Cardiac muscle cell (in vitro differentiated cells and primary cell): ENCODE measurements at places on chromosomes 11 and 22. TPM values are rescaled to one million over a fixed set of nuclear protein-coding genes. Genes with fewer than 3 reads are reported as not detected.

Gene CHRM1
- 1.3 and 1.4 TPM in 2 replicates for total RNA-seq

Gene HBD
- total RNA-seq = 0.95 TPM in 1 of 2 replicates, not detected in the other

Gene LIPT2
- 26.9 and 43.8 TPM in 2 replicates for total RNA-seq

Gene AIFM3
- 2.0 and 4.8 TPM in 2 replicates for total RNA-seq

Gene HEPHL1
- not detected in 2 replicates for total RNA-seq

Gene CSNK1E
- 198 and 262 TPM in 2 replicates for total RNA-seq

Gene C1QTNF4
- total RNA-seq = 72.9 and 80.9 TPM in 2 replicates

DNA sequence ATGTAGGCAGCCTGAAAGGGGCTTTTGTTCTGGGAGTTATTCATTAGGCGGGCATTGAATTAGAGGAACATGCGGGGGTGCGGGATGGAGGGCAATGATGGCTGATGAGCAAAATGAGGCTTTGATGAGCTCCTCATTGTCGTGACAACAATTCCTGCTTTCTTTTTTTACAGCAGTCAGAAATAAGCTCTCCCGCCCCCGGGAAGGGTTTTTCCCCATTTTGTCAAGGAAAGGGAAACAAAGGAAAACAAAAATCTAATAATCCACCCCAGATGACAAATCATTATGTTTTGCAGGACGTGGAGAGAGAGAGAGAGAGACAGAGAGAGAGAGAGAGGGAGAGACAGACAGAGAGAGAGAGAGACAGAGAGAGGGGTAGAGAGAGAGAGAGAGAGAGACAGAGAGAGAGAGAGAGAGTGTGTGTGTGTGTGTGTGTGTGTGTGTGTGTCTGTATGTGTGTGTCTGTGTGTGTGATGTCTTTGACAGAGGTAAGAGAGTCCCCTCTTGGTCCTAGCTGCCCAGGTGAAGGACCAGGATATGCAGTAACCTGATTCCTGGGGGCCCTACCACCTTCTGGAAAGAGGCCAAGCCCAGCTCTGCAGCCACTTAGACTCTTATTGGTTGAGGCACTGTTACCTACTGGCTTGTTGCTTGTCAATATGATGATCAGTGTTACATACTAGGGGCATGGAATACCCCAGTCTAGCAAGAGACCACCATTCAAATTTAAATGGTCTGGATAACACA lies 46.7 kb upstream of the PARVA start:
- peak; percentile 20 for DNase-seq
- H3K27ac ChIP-seq = no peak overlapping the region
- no peaks in the 10 kb centered on the region for H3K36me3 ChIP-seq

- H3K4me1 ChIP-seq = peaks cover 61% of the 10 kb centered on the region
- H3K4me3 ChIP-seq = peak overlapping the region; percentile 1
- H3K36me3 ChIP-seq = peaks cover 20% of the 10 kb centered on the region
- DNase-seq = peak; percentile 40
Observed at GRCh38 chr11:112016765-112017376, 8.3 kb upstream of the DLAT start.

GRCh38 chr11:111086058-111086457 lies 159.5 kb upstream of the POU2AF2 start:
- no peaks in the 10 kb centered on the region for H3K27me3 ChIP-seq
- H3K36me3 ChIP-seq = no peaks in the 10 kb centered on the region
- no peak overlapping the region for H3K27ac ChIP-seq
- no peak overlapping the region for H3K4me3 ChIP-seq
- DNase-seq = no peak

DNA sequence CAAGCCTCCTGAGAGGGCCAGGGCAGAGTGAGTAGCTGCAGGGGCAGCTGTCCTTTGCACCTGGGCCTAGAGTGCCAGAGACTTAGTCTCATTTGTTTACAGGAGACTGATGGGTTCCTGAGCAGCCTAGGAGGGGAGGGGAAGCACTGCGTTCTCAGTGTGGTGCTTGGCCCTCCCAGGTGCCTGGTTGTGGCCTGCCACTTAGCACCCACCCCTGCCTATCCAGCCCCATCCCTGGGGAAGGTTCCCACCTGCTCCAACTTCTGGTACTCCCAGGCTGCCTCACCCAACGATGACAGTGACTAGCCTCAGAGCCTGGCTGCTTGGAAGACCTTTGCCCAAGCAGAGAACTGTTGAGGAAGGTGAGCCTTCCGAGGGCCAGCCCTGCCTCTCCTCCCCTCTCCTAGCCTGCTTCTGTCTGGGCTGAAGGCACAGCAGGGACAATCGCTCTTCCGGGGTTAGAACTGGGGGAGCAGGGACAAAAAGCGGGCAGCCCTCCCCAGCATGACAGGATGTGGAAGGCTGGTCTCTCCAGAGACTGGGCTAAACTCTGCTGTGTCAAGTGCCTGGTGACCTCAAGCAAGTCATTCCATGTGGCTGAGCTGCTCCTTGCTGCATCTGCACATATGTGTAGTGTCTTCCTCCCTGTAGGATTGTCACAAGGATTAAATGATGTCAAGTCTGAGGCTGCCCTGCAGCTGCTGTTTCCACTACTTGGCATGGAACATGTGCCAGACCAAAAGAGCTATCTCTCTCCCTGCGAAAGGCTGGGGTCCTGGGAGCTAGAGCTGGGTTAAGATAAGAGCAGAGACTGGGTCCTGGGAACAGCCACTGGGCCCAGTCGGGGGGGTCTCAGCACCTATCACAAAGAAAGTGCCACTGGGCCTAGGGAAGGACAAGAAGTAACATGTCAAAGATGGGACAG lies 9.9 kb downstream of the KCNQ1OT1 start:
- H3K4me3 ChIP-seq = no peak overlapping the region
- no peak overlapping the region for H3K27ac ChIP-seq
- no peaks in the 10 kb centered on the region for H3K36me3 ChIP-seq

- no peaks in the 10 kb centered on the region for H3K4me1 ChIP-seq
- no peak for DNase-seq
- no peaks in the 10 kb centered on the region for H3K27me3 ChIP-seq
- H3K36me3 ChIP-seq = no peaks in the 10 kb centered on the region
- H3K4me3 ChIP-seq = no peak overlapping the region
Observed at GRCh38 chr11:2327032-2327431, 25.2 kb downstream of the TSPAN32 start.

- H3K27ac ChIP-seq = no peak overlapping the region
- H3K4me3 ChIP-seq = no peak overlapping the region
- H3K27me3 ChIP-seq = no peaks in the 10 kb centered on the region
Observed at GRCh38 chr11:118845369-118845768, 38.3 kb upstream of the CXCR5 start.

DNA sequence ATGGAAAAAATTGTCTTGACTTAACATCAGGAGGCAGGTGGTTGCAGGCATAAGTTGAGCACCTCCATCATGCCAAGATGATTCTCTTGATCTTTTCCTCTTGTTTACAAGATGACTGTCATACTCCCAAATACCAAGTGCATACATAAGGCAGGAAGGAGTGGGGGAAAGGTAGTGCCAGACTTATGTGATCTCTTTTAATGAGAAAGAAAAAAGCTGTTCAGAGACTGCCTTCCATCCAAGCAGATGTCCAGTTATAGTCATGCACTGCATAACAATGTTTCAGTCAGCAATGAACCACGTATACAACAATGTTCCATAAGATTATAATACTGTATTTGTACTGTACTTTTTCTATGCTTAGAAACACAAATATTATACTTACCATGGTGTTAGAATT lies 135.7 kb downstream of the EHF start:
- no peak overlapping the region for H3K4me3 ChIP-seq
- H3K36me3 ChIP-seq = no peaks in the 10 kb centered on the region
- no peaks in the 10 kb centered on the region for H3K4me1 ChIP-seq
- DNase-seq = no peak
- H3K27me3 ChIP-seq = no peaks in the 10 kb centered on the region

DNA sequence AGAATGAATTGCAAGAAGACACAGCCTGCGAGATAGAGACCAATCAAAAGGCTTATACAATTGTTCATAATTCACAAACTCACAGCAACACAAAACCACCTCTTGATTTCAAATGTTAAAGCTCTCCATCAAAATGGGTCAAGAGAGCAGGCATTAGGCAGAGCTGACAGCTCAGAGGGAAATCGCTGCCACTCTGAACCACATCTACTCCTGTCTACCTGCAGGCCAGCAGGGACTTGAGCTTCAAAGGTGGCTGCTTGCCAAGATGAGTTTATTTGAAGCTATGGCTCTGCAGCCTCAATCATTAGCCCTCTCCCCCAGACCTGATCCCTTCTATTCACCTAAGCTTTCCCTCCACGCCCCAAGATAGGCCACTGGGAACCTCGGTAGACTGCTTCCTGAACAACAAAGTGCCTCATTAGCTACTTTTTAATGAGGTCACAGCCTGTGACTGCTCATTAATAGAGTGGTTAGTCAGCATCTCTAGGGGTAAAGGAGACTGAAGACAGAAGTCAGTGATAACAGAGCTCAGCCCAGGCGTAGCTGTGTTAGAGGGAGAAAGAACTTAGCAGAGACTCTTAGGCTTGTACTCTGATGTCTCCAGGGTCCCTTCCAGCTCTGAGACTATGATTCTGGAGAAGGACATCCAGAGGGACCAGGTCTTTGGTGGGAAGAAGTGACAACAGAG lies 21.2 kb upstream of the OR10A5 start:
- no peaks in the 10 kb centered on the region for H3K36me3 ChIP-seq
- H3K4me3 ChIP-seq = no peak overlapping the region
- H3K27me3 ChIP-seq = no peaks in the 10 kb centered on the region
- H3K4me1 ChIP-seq = no peaks in the 10 kb centered on the region
- DNase-seq = no peak

DNA sequence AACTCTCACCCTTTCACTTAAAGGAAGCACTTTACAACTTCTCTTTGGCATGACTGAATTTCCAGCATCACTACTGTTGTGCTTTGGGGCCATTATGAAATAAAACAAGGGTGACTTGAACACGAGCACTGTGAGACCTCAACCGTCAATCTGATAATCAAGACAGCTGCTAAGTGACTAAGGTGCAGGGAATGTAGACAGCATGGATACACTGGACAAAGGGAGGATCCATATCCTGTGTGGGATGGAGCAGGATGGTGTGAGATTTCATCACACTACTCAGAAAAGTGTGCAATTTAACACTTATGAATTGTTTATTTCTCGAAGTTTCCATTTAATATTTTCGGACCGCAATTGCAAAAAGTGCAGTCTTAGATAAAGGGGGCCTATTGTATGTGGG lies 16.1 kb upstream of the EXPH5 start:
- H3K36me3 ChIP-seq = no peaks in the 10 kb centered on the region
- no peak overlapping the region for H3K27ac ChIP-seq
- H3K4me3 ChIP-seq = no peak overlapping the region
- DNase-seq = no peak
- H3K27me3 ChIP-seq = no peaks in the 10 kb centered on the region
- no peaks in the 10 kb centered on the region for H3K4me1 ChIP-seq

- no peak overlapping the region for H3K4me3 ChIP-seq
- H3K36me3 ChIP-seq = no peaks in the 10 kb centered on the region
- no peaks in the 10 kb centered on the region for H3K27me3 ChIP-seq
- no peaks in the 10 kb centered on the region for H3K4me1 ChIP-seq
Observed at GRCh38 chr11:70783821-70784220, 385.5 kb downstream of the CTTN start.

GRCh38 chr11:114080219-114080618 lies 20.7 kb downstream of the ZBTB16 start:
- no peaks in the 10 kb centered on the region for H3K27me3 ChIP-seq
- DNase-seq = peak; percentile 68
- no peak overlapping the region for H3K27ac ChIP-seq
- H3K36me3 ChIP-seq = no peaks in the 10 kb centered on the region

- no peak overlapping the region for H3K27ac ChIP-seq
- no peak overlapping the region for H3K4me3 ChIP-seq
- no peak for DNase-seq
- no peaks in the 10 kb centered on the region for H3K27me3 ChIP-seq
- H3K36me3 ChIP-seq = no peaks in the 10 kb centered on the region
Observed at GRCh38 chr11:66454247-66454646, 12.5 kb upstream of the PELI3 start.

- no peaks in the 10 kb centered on the region for H3K36me3 ChIP-seq
- no peak overlapping the region for H3K27ac ChIP-seq
- no peak for DNase-seq
- H3K27me3 ChIP-seq = no peaks in the 10 kb centered on the region
Observed at GRCh38 chr11:74471668-74472429, 4.5 kb upstream of the KCNE3 start.

- H3K36me3 ChIP-seq = no peaks in the 10 kb centered on the region
- H3K4me3 ChIP-seq = no peak overlapping the region
- no peak overlapping the region for H3K27ac ChIP-seq
- H3K4me1 ChIP-seq = no peaks in the 10 kb centered on the region
- no peak for DNase-seq
Observed at GRCh38 chr22:22430111-22430820, 78.3 kb downstream of the ZNF280B start.
